Osteoblast (primary cell): ENCODE measurements at places on chromosomes 11 and 22. TPM values are rescaled to one million over a fixed set of nuclear protein-coding genes. Genes with fewer than 3 reads are reported as not detected.
A peak's percentile ranks its signal among the peaks of the same experiment; 100 is the strongest.

GRCh38 chr11:70567680-70568034, 169.3 kb downstream of the CTTN start:
- DNase-seq, result no peak

The IL17RA gene
- total RNA-seq, result 6.2 TPM in 2 replicates

The CCDC116 gene
- 0.29 and 0.36 TPM in 2 replicates for total RNA-seq

DNA sequence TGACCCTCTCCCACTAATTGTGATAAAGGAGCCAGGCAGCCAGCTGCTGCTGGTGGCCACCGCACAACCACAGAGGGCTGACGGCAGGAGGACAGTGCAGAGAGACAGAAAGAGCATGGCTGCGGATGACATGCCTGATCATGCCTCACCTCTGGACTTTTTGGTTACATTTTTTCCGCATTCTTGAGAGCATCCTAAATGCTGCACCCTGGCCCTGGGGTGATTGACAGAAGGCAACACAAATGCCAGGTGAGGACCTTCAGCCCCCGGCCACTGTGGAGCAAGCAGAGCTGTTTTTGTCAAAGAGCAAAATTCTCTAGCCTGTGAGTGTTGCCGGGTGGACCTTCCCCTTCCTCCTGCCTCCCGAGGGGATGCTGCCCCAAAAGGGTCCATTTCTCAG, 78.5 kb downstream of the RPS6KA4 start:
- DNase-seq, result peak; percentile 60

The ZP1 gene
- under 0.01 and 0.36 TPM in 2 replicates for total RNA-seq

The OR5B21 gene
- not detected in 2 replicates for total RNA-seq

GRCh38 chr22:29369460-29369859, 18.9 kb downstream of the AP1B1 start:
- DNase-seq, result peak; percentile 79

The MRPL11 gene
- 31.5 and 33.3 TPM in 2 replicates for total RNA-seq

The PLEKHB1 gene
- 0.36 and 1.8 TPM in 2 replicates for total RNA-seq

The TRIM6 gene
- 3.6 and 3.8 TPM in 2 replicates for total RNA-seq

DNA sequence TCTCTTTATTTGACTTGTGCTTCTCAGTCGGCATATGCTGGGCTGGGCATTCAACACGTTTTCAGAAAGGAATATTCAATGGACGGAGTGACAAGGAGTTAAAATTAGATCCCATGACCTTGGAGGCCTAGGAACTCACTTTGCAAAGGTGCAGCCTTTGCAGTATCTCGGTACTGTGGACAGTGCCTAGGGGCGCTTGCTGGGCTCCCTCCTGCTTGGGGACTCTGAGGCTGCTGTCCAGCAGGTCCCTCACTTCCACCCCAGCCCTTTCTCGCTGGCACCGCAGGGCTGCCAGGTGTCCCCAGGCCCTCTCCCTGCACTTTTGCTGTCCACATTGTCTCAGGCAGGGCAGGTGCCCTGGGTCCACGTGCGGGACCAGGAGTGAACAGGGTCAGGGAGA, 255.5 kb upstream of the B3GAT1 start:
- no peak for DNase-seq

The BID gene
- 16.3 and 21.2 TPM in 2 replicates for total RNA-seq

DNA sequence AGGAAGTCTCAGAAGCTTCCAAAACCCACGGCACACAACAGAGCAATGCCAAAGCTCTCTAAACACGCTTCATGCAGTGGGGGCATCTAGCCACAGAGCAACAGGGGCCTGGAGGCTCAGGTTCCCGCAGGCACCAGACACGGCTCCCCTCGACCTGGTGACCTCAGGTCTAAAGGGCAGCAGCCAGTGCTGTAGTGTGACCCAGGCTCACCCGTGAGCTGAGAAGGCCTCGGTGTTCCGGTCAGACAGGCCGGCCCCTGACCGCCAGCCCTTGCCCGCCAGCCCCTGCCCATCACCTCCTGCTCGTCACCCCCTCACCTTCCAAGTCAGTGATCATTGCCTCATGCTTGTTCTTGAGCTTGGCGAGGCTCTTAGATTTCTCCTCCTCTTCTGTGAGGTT, 45.7 kb downstream of the APOL1 start:
- DNase-seq, result peak; percentile 73

- no peak for DNase-seq
Observed at GRCh38 chr11:131561501-131561900, 191.1 kb downstream of the NTM start.

GRCh38 chr11:35275786-35276170, 136.8 kb downstream of the CD44 start:
- no peak for DNase-seq

The C22orf42 gene
- total RNA-seq, result not detected in 2 replicates

GRCh38 chr22:37357446-37358075, 69.7 kb downstream of the ELFN2 start:
- DNase-seq, result no peak

- DNase-seq, result no peak
Observed at GRCh38 chr11:12456651-12457579, 79.5 kb downstream of the PARVA start.

- peak; percentile 49 for DNase-seq
Observed at GRCh38 chr22:39150848-39151215, 1.6 kb downstream of the CBX7 start.

GRCh38 chr11:115659061-115659963, 155.1 kb upstream of the CADM1 start:
- DNase-seq, result no peak

The PLAAT3 gene
- total RNA-seq, result 25.6 and 34.4 TPM in 2 replicates

The CD6 gene
- total RNA-seq, result not detected in 2 replicates
